ENCODE measurements at places on chromosomes 4 and X. TPM values are rescaled to one million over a fixed set of nuclear protein-coding genes. Genes with fewer than 3 reads are reported as not detected.

The SSX2B gene
- not detected for total RNA-seq

The UBQLN2 gene
- 3.6 TPM for total RNA-seq

The ANKRD17 gene
- total RNA-seq: 50.5 TPM

The ZFP42 gene
- not detected for total RNA-seq

The NOX1 gene
- total RNA-seq: not detected

The CSAG3 gene
- total RNA-seq: not detected

The PHOX2B gene
- total RNA-seq: not detected

The MXRA5 gene
- not detected for total RNA-seq

The HERC5 gene
- total RNA-seq: 19.4 TPM

The PF4V1 gene
- total RNA-seq: not detected

The CENPVL2 gene
- not detected for total RNA-seq

The FRMD7 gene
- not detected for total RNA-seq

The STIM2 gene
- 35.5 TPM for total RNA-seq

The BEX2 gene
- 101 TPM for total RNA-seq

The ARR3 gene
- not detected for total RNA-seq

The PLP1 gene
- total RNA-seq: not detected

The WDR17 gene
- 2.8 TPM for total RNA-seq

The SYAP1 gene
- total RNA-seq: 25.0 TPM

The TMEM31 gene
- not detected for total RNA-seq

The BGN gene
- total RNA-seq: not detected

The UGT2B17 gene
- not detected for total RNA-seq

The DGAT2L6 gene
- total RNA-seq: not detected

The SLC26A1 gene
- 0.85 TPM for total RNA-seq

The AVPR2 gene
- total RNA-seq: 0.25 TPM

The TEX11 gene
- not detected for total RNA-seq

The TLL1 gene
- 0.98 TPM for total RNA-seq

The HTN3 gene
- not detected for total RNA-seq

The INPP4B gene
- total RNA-seq: 70.7 TPM

The RADX gene
- 0.06 TPM for total RNA-seq

The POLN gene
- 0.49 TPM for total RNA-seq

The COX7B2 gene
- total RNA-seq: not detected

The PPAT gene
- 53.2 TPM for total RNA-seq

The FHDC1 gene
- total RNA-seq: 0.06 TPM

The CXCL8 gene
- not detected for total RNA-seq

The ADGRL3 gene
- not detected for total RNA-seq

The DMRTC1 gene
- total RNA-seq: not detected

The CD40LG gene
- not detected for total RNA-seq

The SHOX gene
- not detected for total RNA-seq

The APOOL gene
- 7.7 TPM for total RNA-seq

The UGT2B10 gene
- total RNA-seq: not detected

The GUCY1A1 gene
- total RNA-seq: 29.0 TPM

The MAGEA9B gene
- not detected for total RNA-seq

The BMX gene
- total RNA-seq: not detected

The UNC5C gene
- not detected for total RNA-seq

The RASGEF1B gene
- total RNA-seq: not detected

The GPRASP3 gene
- 5.1 TPM for total RNA-seq

The CXCL11 gene
- total RNA-seq: not detected

The MAOB gene
- total RNA-seq: not detected

The DRD5 gene
- not detected for total RNA-seq

The SEPSECS gene
- 4.7 TPM for total RNA-seq

The CDX4 gene
- not detected for total RNA-seq

The MAGEA12 gene
- not detected for total RNA-seq

The SPANXD gene
- not detected for total RNA-seq

The GCNA gene
- total RNA-seq: 3.2 TPM
